ENCODE measurements at places on chromosomes 7 and 10.
A peak's percentile ranks its signal among the peaks of the same experiment; 100 is the strongest.

DNA sequence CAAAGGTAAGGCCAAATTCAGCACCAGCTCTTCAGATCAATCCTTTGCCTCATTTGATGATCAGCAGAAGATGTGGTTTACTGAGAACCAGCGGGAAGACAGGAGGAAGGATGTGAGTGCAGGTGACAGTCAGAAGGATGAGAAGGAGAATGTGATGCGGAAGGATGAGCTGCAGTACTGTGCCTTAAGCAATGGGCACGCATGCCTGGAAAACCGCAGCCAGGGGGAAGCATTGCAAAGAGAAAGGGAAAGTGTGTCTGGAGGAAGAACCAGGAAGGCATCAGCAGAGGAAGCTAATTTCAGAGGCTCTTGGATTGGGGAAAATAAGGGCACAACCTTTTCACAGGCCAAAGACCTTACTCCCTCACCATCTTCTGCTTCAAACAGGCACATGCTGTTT, 25.7 kb downstream of the C10orf71 start:
- DNase-seq, result peak; percentile 64

GRCh38 chr10:7274293-7274692, 136.5 kb downstream of the SFMBT2 start:
- DNase-seq, result no peak

- DNase-seq, result no peak
Observed at GRCh38 chr7:127437837-127438236, 45.3 kb upstream of the ZNF800 start.

DNA sequence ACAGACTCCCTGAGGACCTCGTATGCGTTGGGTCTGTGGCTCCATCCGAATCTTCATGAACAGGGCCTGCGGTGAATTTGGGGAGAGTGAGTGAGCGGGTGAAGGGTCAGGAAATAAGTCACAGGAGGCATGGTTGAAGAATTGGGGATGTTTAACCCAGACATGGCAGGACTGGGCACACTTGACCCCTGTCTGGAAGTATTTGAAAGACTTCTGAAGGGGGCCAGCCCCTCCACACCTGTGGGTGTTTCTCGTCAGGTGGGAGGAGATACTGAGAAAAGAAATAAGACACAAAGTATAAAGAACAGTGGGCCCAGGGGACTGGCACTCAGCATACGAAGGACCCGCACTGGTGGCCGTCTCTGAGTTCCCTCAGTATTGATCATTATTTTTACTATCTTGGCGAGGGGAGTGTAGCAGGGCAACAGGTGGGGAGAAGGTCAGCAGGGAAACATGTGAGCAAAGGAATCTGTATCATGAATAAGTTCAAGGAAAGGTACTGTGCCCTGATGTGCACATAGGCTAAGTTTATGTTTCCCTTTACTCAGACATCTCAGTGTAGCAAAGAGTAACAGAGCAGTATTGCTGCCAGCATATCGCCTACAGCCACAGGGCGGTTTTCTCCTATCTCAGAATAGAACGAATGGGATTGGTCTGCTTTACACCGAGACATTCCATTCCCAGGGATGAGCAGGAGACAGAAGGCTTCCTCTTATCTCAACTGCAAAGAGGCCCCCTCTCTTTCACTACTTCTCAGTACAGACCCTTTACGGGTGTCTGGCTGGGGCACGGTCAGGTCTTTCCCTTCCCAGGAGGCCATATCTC, 38.2 kb upstream of the PFKFB3 start:
- DNase-seq, result no peak

DNA sequence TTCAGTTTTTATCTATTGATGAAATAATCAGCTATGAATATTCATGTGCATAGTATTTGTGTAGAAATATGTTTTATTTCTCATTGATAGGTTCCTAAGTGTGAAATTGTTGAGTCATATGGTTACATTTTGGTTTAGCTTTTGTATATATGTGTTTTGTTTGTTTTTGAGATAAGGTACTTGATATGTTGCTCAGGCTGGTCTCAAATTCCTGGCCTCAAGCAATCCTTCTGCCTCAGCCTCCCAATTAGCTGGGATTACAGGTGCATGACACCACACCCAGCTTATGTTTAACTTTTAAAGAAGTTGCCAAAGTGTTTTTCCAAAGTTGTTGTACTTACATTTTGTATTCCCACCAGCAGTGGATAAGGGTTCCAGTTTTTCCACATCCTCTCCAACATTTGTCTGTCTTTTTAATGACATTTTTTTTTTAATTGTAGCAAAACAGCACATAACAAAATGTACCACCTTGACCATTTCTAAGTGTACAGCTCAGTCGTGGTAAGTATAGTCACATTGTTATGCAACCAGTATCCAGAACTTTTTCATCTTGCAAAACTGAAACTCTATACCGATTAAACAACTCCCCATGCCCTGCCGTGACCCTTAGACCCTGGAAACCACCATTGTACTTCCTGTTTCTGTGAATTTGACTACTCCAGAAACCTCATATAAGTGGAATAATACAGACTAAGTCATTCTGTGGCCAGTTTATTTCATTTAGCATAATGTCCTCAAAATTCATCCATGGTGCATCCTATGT, 12.6 kb upstream of the UBE2D1 start:
- no peak for DNase-seq

GRCh38 chr7:159091480-159092475, 52.9 kb downstream of the VIPR2 start:
- DNase-seq, result no peak

DNA sequence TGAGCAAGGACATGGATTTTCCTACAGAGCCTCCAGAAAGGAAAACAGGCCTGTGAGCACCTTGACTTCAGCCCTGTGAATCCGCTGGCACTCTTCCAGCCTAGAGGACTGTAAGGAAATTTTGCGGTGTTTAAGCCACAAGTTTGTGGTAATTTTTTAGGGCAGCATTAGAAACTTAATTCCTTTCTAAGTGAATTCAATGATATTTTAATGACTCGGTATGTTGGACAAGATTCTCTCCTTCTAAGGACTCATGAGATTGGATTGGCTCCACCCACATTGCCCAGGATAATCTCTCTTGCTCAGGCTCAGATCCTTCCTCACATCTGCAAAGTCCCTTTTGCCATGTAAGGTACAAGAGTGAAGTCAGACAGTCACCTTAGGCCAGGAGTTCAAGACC, 4.5 kb downstream of the LYZL2 start:
- no peak for DNase-seq

GRCh38 chr10:50991456-50992355, 82.6 kb upstream of the PRKG1 start:
- peak; percentile 31 for DNase-seq

- no peak for DNase-seq
Observed at GRCh38 chr10:30999070-30999712, 32.5 kb downstream of the ZNF438 start.

DNA sequence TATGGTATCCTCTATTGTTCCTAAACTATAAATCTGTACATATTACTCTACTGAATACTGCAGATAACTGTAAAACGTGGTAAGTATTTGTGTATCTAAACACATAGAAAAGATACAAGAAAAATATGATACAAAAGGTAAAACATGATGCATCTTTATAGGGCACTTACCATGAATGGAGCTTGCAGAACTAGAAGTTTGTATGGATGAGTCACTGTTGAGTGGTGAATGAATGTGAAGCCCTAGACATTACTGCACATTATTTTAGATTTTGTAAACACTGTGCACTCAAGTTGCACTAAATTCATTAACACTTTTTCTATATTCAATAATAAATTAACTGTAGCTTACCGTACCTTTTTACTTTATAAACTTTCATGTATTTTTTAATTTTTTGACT, 357.5 kb downstream of the ZWINT start:
- no peak for DNase-seq

GRCh38 chr10:85917601-85918000, 449.0 kb downstream of the GRID1 start:
- no peak for DNase-seq

- DNase-seq, result no peak
Observed at GRCh38 chr10:27100813-27101347, 586 bp upstream of the ANKRD26 start.

GRCh38 chr7:63009771-63010170, 988.9 kb upstream of the ZNF722 start:
- no peak for DNase-seq

GRCh38 chr10:98013776-98014175, 16.6 kb downstream of the CRTAC1 start:
- DNase-seq, result no peak

DNA sequence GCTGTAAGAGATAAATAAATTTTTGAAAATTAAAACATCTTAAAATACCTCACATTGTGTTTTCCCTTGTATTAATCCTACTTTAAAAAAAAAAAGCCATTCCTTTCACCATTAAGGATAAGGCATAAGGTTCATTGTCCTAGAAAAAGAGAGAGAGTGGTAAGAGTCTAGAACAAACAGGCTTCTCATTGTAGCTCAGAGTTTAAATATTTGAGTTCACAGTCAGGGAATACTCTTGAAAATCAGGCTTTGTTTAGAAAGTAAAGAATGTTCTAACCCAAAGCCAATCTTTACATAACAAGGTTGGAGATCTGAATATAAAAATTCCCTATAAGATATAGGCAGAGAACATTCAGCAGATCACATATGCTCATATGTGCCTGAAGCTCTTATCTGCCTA, 40.2 kb upstream of the TES start:
- no peak for DNase-seq

- no peak for DNase-seq
Observed at GRCh38 chr7:2645274-2645868, 13.6 kb downstream of the TTYH3 start.

DNA sequence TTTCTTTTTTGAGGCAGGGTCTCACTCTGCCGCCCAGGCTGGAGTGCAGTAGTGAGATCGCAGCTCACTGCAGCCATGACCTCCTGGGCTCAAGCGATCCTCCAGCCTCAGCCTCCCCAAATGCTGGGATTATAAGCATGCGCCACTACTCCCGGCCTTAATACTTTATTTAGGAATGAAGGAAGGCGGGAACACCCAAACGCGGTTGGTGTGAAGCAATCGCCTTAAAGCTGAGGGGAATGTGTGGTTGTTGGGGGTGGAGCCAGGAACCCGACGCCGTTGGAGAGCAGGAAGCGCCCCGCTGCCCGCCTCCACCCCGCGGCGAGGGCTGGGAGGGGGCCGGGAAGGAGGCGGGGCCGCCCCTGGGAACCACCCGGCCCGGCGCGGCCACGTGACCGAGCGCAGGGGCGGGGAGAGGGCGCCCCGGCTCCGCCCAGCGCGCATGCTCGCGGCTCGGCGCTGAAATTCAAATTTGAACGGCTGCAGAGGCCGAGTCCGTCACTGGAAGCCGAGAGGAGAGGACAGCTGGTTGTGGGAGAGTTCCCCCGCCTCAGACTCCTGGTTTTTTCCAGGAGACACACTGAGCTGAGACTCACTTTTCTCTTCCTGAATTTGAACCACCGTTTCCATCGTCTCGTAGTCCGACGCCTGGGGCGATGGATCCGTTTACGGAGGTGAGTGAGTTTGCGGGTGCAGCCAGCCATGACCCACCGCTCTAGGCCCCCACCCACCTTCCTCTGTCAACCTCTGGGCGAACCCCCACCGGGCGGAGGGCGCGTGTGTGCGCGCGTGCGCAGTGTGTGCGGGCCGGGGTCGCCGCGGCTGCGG, at the start of gene ANLN:
Gene ANLN, plus strand, starts transcription at position 492 of the 828 bp plus-strand sequence. Its CDS starts 165 bp downstream, at position 657.
- peak; percentile 96 for DNase-seq

DNA sequence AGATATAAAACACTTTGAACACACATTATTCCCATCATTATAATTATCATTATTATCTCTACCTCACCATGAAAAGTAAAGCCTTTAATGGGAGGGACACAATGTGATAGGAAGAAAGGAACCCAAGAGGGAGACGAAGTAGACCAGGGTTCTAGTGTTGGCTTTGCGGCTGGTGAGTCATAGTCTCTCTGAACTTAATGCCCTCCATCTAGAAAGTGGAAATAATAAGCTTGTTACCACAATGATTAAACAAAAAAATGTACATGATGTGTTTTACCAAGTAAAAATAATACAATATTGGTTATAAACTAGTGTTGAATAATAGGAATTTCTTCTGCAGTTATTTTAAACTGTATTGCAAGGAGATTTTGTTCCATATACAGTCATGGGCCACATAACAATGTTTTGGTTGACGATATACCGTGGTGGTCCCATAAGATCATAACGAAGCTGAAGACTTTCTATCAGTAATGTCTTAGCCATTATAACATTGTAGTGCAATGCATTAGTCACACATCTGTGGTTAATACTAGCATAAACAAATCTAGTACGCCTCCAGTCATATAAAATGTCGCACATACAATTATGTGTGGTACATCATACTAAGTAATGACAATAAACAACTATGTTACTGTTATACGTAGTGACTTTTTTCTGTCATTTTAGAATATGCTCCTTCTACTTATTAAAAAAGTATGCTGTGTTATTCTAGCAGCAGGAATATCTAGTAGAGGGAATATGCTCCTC, 450.6 kb upstream of the SORCS1 start:
- DNase-seq, result no peak

GRCh38 chr10:17068953-17069352, 60.7 kb downstream of the CUBN start:
- DNase-seq, result no peak

DNA sequence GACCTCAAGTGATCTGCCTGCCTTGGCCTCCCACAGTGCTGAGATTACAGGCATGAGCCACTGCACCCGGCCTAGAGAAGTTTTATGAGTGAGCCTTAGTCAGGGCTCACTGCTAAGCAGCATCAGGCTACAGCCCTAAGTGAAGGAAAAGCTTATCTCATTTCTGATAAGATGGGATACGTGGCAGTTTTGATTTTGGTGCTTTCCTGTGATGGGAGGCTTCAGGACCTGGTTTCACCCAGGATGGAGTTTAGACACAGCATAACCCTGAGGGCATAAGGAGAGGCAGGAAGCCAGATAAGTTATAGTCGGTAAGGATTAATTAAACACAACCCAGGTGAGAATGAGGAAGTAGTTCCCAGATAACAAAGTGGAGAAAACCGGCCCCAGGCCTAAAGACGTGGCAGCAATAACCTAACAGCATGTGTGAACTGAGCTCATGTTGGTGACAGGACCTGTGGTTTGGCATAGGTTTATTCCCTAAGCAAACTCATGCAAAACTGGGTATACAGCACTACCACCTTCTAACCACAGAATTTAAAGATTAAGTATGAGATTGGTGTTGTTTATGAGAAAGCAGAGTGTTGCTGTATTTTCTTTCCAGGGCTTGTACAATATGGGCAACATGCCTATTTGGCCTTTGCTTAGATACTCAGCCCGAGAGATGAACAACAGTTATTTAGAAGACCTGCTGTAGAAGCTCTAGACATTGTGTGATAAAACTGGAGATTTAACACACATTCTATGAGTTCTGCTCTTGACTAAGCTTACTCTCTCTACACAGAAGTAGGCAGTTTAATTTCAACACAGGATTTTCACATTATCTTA, 119.4 kb downstream of the COL28A1 start:
- no peak for DNase-seq

DNA sequence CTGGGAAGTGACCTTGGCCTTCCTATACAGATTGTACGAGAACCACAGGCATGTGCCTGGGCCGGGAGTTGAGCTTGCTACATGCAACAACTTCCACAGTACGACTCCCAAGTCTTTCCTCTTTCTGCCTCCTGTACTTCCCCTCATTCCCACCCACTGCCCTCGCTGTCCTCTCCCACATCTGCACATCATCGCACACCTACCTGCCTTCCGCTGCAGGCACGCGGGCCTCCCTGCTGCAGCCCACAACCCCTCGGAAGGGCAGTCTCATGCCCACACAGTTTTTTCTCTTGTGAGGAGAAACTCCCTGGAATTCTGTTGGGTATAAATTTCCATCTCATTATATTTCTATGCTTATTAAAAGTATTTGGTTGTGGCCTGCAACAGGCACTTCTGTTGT, 117.2 kb downstream of the ACTR3B start:
- no peak for DNase-seq

Data from iPS-NIHi11 (cell line).